Tibial nerve (tissue), 4 donors: ENCODE measurements at places on chromosomes 6 and 20. TPM values are rescaled to one million over a fixed set of nuclear protein-coding genes. Genes with fewer than 3 reads are reported as not detected.

The RAD21L1 gene
- total RNA-seq, result not detected

The RHAG gene
- 2.7 TPM for total RNA-seq

The LST1 gene
- total RNA-seq, result 15.7 TPM

The TRIM31 gene
- total RNA-seq, result not detected

The ACTR5 gene
- total RNA-seq, result 18.6 TPM

The MUCL3 gene
- total RNA-seq, result not detected

The MDFI gene
- 27.3 TPM for total RNA-seq

The RALY gene
- 93.3 TPM for total RNA-seq

The HFE gene
- 11.0 TPM for total RNA-seq

The ME1 gene
- 15.5 TPM for total RNA-seq

The TTK gene
- total RNA-seq, result not detected

The OVOL2 gene
- total RNA-seq, result not detected

The RFX6 gene
- not detected for total RNA-seq

The HAO1 gene
- total RNA-seq, result not detected

The GFRAL gene
- not detected for total RNA-seq

The NMBR gene
- total RNA-seq, result not detected

The FOXQ1 gene
- total RNA-seq, result not detected

The CST7 gene
- total RNA-seq, result not detected

The ADGRB3 gene
- total RNA-seq, result 17.9 TPM

The TRIM40 gene
- total RNA-seq, result not detected

The SCGN gene
- total RNA-seq, result not detected

The SLC17A1 gene
- not detected for total RNA-seq

The PMEPA1 gene
- total RNA-seq, result 21.0 TPM

The DDAH2 gene
- total RNA-seq, result 160 TPM

The LAMP5 gene
- total RNA-seq, result 0.59 TPM

The ERVFRD-1 gene
- not detected for total RNA-seq

The NDRG3 gene
- 20.9 TPM for total RNA-seq

The C20orf141 gene
- not detected for total RNA-seq

The NRSN1 gene
- total RNA-seq, result not detected

The BFSP1 gene
- 0.39 TPM for total RNA-seq

The NKX2-2 gene
- not detected for total RNA-seq

The BAK1 gene
- total RNA-seq, result 7.9 TPM

The TNFRSF6B gene
- total RNA-seq, result 52.6 TPM

The FAM110A gene
- 2.9 TPM for total RNA-seq

The GLP1R gene
- total RNA-seq, result 0.60 TPM

The RAET1E gene
- 0.44 TPM for total RNA-seq

The BMP6 gene
- 4.8 TPM for total RNA-seq

The MLIP gene
- total RNA-seq, result 292 TPM

The POLR3F gene
- 7.3 TPM for total RNA-seq

The CRISP2 gene
- not detected for total RNA-seq

The PPP1R16B gene
- total RNA-seq, result 2.1 TPM

The PGC gene
- total RNA-seq, result not detected

The CTCFL gene
- total RNA-seq, result not detected

The MYO6 gene
- total RNA-seq, result 20.8 TPM

The SYTL3 gene
- total RNA-seq, result 6.7 TPM

The INSM1 gene
- not detected for total RNA-seq

The SLC16A10 gene
- total RNA-seq, result 1.3 TPM

The RIPPLY2 gene
- 16.7 TPM for total RNA-seq

The DZANK1 gene
- total RNA-seq, result 2.0 TPM

The RAB44 gene
- total RNA-seq, result 1.0 TPM

The CASS4 gene
- 2.5 TPM for total RNA-seq

The RIPOR3 gene
- total RNA-seq, result 36.9 TPM

The ADGRG6 gene
- 41.2 TPM for total RNA-seq

The SPINT3 gene
- total RNA-seq, result not detected

The PTGIS gene
- total RNA-seq, result 92.4 TPM

The CLVS2 gene
- under 0.01 TPM for total RNA-seq

The CST4 gene
- total RNA-seq, result not detected

The TCF21 gene
- total RNA-seq, result not detected

The BMP5 gene
- 0.44 TPM for total RNA-seq

The CFB gene
- total RNA-seq, result 33.4 TPM
